ENCODE measurements at places on chromosomes 12 and 14. TPM values are rescaled to one million over a fixed set of nuclear protein-coding genes. Genes with fewer than 3 reads are reported as not detected.
A peak's percentile ranks its signal among the peaks of the same experiment; 100 is the strongest.

GRCh38 chr12:89041078-89041477, 311.2 kb downstream of the DUSP6 start:
- no peak for DNase-seq

ZFC3H1 gene
- 14.4 TPM for total RNA-seq

OR6C6 gene
- total RNA-seq: not detected

DNA sequence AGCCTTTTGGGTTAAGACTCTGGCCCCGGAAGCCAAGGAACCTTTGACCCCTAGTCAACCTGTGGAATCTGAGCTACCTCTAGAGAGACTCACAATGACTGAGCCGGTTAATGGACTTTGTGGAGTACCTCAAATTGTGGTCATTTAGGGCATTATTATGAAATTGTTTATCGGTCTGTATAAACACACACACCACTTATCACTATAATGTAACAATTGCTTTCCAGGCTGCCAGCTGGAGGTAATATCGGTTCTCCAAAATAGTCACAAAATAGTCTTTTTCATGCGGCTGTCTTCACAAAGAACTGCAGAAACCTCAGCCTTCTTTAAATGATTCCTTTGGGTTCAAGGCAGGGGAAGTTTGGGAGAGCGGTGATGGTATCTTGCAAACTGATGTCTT, 144.2 kb downstream of the DACT1 start:
- DNase-seq: no peak

DNA sequence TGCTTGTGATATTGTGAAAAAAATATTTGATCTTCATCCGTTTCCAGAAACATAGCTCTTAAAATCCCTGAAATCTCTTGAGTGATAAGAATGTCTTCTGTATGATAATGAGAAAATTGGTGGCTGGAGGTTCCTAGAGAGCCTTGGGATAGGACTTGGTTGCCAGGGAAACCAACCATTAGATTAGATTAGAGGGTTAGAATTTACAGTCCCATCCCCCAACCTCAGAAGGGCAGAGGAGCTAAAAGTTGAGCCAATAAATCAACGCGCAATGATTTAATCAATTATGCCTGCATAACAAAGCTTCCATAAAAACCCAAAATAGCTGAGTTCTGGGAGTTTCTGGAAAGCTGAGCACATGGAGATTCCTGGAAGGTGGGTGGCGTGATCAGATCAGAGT, 10.6 kb downstream of the SEL1L start:
- DNase-seq: no peak

- DNase-seq: no peak
These were observed 55.8 kb downstream of the TPCN1 start for GRCh38 chr12:113276946-113277500.

ZNF384 gene
- 15.9 TPM for total RNA-seq

DNA sequence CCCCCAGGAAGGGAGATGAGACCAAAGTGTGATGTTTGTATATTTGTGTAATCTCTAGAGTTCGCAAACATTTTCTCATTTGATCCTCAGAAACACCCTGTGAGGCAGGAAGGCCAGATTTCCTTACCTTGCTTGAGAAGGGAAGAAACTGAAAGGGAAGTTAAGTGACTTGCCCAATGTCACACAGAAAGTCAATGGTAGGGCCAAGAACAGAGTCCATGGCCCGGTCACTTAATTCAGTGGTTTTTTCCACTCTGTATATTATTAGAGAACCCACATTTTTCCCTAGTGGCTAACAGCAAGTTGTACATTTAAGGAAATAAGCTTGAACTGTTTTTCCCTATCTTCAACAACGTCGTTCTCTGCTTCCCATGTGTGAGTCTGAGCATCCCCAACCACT, 25.6 kb upstream of the CHPT1 start:
- DNase-seq: no peak

GRCh38 chr12:45540661-45541341, 188.7 kb upstream of the ARID2 start:
- no peak for DNase-seq

DNA sequence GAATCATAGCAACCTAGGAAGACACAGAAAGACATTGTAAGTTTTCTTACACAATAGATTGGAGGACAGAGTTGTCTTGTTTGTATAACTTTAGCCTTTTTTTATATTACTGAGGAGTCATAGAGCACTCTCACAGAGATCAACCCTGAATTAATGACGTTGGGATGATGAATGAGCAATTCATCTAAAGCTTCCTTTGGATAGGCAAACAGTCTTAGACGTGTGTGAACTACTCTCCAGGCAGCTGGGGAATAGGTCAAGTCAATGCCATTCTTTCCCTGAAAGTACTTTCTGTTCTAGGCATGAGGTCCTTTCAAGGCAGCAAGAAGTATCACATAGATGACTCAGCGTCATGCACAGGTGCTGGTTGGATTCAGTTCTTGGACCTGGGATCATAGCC, 369.1 kb upstream of the NOVA1 start:
- DNase-seq: peak; percentile 49

DNA sequence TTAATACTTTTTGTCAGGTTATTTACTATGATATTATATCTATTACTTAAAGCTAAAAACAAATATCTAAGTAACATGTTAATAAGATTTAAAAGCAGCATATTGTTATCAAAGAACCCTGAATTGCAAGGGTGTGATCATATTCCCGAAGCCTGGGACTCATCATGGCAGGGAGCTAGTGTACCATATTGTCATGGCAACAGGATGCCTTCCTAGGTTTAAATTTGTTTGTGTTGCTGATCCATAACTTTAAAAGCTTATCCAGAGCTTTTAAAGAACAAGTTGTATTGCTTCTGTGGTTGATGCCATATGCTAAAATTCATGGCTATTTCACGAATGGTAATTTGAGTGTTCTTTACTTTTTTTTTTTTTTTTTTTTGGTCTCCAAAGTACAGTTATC, 500.5 kb downstream of the NAV3 start:
- no peak for DNase-seq

AGAP2 gene
- total RNA-seq: 0.03 TPM

KRT79 gene
- 0.57 TPM for total RNA-seq

DAO gene
- not detected for total RNA-seq

DNA sequence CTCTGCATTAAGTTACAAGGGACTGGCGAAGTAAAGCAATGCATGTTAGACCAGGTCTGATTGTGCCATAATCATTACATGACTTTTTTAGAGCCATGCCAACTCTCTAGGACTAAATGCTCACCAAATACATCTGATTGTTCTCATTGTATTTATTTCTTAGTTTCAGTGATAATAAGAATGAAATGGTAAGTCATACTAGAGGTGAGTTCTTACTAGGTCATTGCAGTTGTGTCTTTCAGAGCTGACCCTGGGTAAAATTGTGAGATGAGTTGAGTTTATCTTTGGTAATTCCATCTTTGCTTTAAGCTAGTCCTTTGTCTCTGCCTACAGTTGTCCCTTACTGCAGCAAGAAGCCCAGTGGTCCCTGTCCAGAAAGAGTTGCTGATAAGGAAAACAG, 73.2 kb downstream of the PRKCH start:
- DNase-seq: no peak

GRCh38 chr14:35444104-35444503, 39.6 kb upstream of the NFKBIA start:
- no peak for DNase-seq

SERPINA1 gene
- total RNA-seq: 26.1 TPM

NID2 gene
- total RNA-seq: 9.9 TPM

- peak; percentile 29 for DNase-seq
These were observed 123.3 kb downstream of the KICS2 start for GRCh38 chr12:64098709-64099354.

GLIPR1L2 gene
- total RNA-seq: 1.8 TPM

DLST gene
- total RNA-seq: 40.8 TPM

C14orf180 gene
- not detected for total RNA-seq

GRCh38 chr12:47825173-47825639, 5.5 kb upstream of the HDAC7 start:
- DNase-seq: no peak

- peak; percentile 66 for DNase-seq
These were observed 185.8 kb downstream of the DUSP6 start for GRCh38 chr12:89166525-89166934.

UBR7 gene
- total RNA-seq: 125 TPM

DNA sequence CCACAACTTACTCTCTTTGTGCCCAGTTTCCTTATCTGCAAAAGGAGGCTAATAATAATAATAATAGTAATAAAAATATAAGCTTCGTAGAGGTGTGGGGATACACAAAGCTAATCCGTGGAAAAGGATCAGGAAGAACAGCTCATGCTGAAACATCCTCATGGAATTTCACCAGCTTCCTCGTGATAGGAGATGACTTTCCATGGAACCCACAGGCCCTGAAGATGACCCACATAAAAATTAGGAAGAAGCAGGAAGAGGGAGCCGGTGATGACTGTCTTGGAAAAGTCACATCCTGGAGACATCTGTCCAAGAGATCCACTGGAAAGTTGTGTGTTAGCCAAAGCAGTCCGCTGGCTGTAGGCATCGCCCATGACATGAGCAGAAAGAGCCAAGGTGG, 31.9 kb upstream of the FZD10 start:
- DNase-seq: no peak

GTF2A1 gene
- total RNA-seq: 11.4 TPM

- no peak for DNase-seq
These were observed 56.4 kb downstream of the GLT1D1 start for GRCh38 chr12:128909653-128910052.

GRCh38 chr14:97757491-97757890, 960.3 kb downstream of the VRK1 start:
- no peak for DNase-seq

DNA sequence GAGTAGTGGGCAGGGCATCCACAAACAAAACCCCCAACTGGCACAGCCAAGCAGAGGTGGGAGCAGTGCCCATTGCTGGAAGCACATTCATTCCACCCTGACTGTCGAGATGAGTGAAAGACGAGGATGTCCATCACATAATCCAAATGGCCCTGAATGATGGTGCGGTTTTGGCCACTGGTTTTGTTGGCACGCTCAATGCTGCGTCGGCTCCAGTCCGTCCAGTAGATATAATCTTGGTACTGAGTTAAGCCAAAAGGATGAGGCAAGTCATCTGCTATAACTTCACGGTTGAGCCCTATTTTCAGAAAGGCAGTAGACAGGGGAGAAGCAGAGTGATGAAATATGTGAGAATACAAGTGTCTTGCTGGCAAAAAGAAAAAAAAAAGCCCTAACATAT, 88.1 kb downstream of the BCL2L14 start:
- no peak for DNase-seq

GRCh38 chr12:11563785-11564739, 85.4 kb upstream of the ETV6 start:
- no peak for DNase-seq

DNA sequence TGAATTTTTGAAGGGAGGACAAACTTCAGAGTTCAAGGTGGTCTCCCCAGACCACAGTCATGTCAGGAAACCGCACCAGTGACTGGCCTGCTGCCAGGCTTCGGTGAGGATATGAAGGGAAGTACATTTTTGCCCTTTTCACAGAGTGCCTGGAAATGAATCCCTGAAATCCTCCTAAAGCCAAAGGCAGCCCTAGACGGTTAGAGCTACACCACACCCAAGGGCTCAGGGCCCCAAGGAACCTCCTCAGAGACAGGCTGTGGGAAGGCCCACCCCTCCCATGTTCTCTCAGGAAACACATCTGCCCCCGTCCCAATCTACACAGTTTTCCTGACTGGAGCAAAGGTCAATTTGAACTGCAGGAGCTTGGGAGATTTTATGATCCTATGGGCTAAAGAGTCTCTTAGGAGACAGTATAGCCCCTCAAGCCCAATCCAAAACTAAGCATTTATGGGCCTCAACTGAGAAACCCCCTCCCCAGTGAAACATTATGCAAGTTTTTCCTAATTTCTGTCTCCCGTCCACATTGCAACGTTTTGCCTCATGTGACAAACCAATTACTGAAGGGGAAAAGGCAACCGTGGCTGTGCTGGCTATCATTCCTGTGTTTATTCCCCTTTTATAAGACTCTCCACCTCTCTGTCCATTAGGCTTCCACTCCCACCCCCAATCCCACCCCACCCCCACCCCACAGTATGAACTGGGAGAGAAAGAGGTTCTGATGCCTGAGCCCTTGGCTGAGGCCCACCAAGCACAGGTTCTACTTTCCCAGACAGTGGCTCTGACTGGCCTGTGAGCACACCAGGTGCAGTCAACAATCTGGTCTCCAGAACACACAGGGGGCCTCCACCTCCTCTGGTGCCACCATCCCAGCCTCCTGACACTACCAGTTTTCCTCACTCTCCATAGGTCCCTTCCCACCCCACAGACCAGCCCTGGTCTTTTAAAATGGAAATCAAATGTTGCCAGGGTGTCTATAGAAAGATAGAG, 9.6 kb upstream of the RNASE1 start:
- DNase-seq: peak; percentile 66

MUCL1 gene
- total RNA-seq: not detected

- peak; percentile 39 for DNase-seq
These were observed 316.8 kb downstream of the PAWR start for GRCh38 chr12:79373896-79374499.

GRCh38 chr14:55893705-55894104, 224.5 kb upstream of the PELI2 start:
- no peak for DNase-seq

CFAP54 gene
- 0.51 TPM for total RNA-seq

SLC7A8 gene
- total RNA-seq: 0.91 TPM

GRCh38 chr12:108811411-108812180, 45.8 kb downstream of the SSH1 start:
- DNase-seq: no peak

CSRP2 gene
- 74.6 TPM for total RNA-seq

VEZT gene
- 61.9 TPM for total RNA-seq

- no peak for DNase-seq
These were observed 6.7 kb upstream of the FAM222A start for GRCh38 chr12:109706747-109707469.

- DNase-seq: no peak
These were observed 104.7 kb downstream of the PLEKHA5 start for GRCh38 chr12:19234171-19234704.

GDF11 gene
- 1.5 TPM for total RNA-seq

DNA sequence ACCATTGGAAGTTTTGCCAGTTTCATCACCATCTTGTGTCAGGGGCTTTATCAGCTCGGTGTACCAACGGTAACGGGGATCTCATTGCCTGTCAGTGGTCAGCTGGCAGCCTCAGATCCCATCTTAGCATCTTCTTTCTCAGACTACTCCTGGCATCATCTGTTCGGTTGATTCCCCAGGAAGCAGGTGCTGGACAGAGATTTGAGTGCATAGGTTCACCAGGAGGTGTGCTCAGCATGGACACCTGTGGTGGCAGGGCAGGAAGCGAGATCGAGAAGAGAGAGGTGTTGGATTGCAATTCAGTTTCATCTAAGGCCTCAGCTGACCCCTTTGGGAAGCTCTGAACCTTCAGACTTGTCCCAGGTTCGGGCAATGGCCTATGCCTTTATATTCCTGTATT, 76.0 kb downstream of the C12orf75 start:
- no peak for DNase-seq

- DNase-seq: no peak
These were observed 798.8 kb downstream of the SLC16A7 start for GRCh38 chr12:60394665-60395064.

Measured in Daoy (cell line).